ENCODE measurements at places on chromosomes 5 and 9. TPM values are rescaled to one million over a fixed set of nuclear protein-coding genes. Genes with fewer than 3 reads are reported as not detected.

- DNase-seq, result no peak
Measured at GRCh38 chr9:108074900-108075299, 585.3 kb upstream of the KLF4 start.

GRCh38 chr9:72554221-72554641 is 32.8 kb downstream of the TMC1 start:
- no peak for DNase-seq

- no peak for DNase-seq
Measured at GRCh38 chr5:109027983-109028607, 280.4 kb downstream of the FER start.

DNA sequence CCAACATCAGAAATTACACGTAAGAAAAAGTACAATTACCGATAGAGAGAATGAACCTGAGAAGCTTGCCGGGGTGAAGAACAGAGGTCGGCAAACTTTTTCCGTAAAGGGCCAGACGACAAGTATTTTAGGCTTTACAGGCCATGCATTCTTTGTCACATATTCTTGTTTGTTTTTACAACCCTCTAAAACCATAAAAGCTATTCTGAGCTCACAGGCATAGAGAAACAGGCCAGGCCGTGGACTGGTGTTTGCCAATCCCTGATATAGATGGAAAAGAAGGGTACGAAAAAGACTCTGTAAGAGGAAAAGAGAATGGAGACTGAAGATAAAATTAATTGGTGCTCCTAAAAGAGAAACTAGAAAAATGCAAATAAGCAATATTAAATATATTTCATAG is 15.4 kb downstream of the SFXN1 start:
- no peak for DNase-seq

DNA sequence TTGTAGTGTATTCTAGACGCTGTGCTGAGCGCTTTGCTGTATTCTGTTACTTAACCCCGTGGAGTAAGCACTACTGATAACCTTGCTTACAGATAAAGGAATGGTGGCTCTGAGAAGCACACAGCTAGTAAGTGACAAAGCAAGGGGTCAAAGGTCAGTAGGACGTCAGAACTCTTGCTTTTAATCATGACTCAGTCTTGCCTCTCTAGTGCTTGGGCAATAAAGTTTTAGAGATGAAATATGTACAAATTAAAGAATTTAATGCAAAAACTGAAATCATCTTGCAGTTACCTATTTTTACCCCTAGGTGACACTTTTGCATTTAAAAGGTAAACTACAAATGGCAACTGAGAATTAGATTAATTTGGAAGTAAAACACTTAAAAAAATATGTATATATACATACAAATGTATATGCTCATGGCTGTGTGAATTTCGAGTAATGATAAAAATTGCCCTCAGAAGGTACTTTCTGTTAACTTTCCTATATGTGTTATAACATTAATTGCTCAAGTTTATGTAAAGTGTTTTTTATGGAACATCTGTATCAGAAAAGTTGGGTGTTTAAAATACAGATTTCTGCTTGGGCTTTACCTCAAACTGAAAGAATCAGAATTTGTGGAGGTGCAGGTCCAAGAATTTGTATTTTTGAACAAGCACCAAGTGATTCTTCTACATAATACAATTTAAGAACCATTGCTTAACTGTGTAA is 175.1 kb upstream of the DAB2 start:
- no peak for DNase-seq

DNA sequence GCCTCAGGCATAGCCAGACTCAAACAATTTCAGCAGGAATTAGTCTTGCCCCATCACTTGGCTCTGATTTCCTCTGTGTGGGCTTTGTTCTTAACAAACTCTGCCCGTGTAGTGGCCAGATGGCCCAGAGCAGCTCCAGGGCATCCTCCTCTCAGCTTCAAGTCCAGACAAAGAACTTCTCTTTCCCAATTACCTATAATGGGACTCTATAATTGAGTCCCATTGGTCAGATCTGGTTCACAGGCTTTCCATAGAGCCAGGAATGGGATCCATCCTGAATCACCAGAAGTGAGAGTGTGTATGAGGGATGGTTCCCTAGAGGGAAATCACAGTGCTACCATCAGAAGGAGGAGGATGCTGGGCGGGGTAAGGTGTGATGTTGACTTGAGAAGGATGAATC is 515.8 kb downstream of the KIF4B start:
- DNase-seq, result no peak

DNA sequence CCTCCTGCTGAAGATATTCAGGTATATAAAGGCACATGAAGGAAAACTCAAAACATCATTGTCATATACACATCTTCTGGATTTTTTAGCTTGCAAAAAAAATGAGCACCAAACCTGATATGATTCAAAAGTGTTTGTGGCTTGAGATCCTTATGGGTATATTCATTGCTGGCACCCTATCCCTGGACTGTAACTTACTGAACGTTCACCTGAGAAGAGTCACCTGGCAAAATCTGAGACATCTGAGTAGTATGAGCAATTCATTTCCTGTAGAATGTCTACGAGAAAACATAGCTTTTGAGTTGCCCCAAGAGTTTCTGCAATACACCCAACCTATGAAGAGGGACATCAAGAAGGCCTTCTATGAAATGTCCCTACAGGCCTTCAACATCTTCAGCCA is at the start of gene IFNK:
TSS of gene IFNK (plus strand) at position 55 of the 400 bp plus-strand sequence. CDS start at position 102, 47 bp downstream.
- DNase-seq, result no peak

DNA sequence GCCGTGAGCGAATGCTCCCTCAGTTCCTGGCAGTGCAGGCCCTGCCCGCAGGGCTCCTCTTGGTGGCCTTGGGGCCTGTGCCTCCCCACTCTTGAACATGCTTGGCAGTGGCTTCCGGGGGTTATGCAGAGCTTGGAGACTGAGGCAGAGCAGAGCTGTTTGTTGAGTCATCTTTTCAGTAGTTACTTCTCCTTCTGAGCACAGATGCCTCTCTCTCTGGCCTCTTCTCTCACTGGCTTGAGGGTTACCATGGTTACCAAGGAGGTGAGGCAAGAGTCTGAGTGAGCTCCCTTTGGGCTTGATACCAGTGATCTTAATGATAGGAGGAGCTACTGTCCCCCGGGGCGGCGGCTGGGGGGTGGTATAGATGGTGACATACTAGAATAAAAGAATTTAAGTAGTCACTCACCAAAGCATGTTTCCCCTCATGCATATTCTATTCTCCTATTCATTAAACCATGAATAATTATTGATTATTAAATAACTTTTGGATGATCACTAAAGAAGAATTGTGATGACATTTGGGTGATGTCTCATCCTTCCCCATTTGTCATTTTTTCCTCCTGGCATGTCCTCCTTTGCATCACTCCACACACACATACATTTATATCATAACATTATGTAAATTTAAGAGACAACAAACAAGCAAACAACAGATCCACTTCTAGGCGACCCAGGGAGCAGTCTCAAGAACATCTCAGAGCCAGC is 111.1 kb downstream of the ARHGAP26 start:
- DNase-seq, result no peak

NMUR2 gene
- total RNA-seq, result not detected

CANX gene
- 255 TPM for total RNA-seq

F2RL1 gene
- 0.91 TPM for total RNA-seq

SLC27A4 gene
- total RNA-seq, result 36.1 TPM

KCNIP1 gene
- not detected for total RNA-seq

POU5F2 gene
- 0.21 TPM for total RNA-seq

TMEM252 gene
- total RNA-seq, result not detected

FGFR4 gene
- 0.43 TPM for total RNA-seq

Measured in heart left ventricle (tissue), 16 donors.